SW 1271 (cell line): ENCODE measurements at places on chromosomes 16 and 17.
A peak's percentile ranks its signal among the peaks of the same experiment; 100 is the strongest.

DNA sequence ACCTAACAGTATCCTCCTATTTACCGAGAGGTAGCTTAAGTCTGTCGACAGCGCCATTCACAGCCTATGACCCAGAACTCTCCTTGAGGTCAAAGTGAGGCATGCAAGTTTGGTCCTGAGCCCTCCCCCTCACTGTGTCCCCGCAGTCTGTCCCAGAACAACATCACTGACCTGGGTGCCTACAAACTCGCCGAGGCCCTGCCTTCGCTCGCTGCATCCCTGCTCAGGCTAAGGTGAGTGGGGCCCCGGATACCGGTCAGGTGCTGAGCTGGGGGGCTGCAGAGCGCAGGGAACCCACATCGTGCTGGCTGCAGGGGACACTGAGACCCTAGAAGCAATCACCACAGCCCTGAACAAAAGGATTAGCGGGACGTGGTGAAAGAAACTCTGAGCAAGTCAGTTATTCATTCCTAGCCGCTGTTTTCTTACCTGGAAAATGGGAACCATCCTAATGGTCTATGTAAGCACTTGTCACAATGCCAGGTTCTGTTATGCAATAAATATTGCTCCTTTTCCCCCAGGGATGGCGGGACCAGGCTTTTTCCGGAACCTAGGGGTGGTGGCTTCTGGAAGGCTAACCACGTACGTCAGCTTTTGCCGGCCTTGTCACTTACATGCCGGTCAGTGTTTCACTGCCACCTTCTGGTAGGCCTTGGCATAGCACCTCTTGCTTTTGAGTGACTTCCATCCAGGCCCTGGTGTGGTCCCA, 23.8 kb downstream of the DEXI start:
- DNase-seq: peak; percentile 60

DNA sequence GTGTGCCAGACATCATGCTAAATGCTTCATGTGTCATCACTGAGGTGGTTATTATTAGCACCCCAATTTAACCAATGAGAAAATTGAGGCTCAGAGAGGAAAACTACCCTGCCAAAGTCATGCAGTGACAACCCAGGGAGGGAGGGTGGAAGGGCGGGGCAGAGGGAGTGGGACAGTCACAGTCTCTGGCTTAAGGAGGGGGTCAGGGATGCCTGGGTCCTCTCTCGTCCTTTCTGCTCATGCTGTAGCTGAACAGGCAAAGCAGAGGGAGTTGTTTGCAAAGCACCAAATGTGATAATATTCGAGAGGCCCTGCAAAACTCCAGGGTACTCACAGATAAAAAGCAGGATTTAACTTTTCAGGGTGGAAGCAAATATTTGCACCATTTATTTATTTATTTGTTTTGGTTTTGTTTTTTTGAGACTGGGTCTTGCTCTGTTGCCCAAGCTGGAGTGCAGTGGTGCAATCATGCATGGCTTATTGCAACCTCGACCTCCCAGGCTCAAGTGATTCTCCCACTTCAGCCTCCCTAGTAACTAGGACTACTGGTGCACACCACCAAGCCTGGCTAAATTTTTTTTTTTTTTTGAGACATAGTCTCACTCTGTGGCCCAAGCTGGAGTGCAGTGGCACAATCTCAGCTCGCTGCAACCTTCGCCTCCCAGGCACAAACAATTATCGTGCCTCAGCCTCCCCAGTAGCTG, 47.9 kb upstream of the NKD1 start:
- no peak for DNase-seq

- DNase-seq: no peak
Observed at GRCh38 chr16:14325502-14326401, 254.6 kb downstream of the MRTFB start.

DNA sequence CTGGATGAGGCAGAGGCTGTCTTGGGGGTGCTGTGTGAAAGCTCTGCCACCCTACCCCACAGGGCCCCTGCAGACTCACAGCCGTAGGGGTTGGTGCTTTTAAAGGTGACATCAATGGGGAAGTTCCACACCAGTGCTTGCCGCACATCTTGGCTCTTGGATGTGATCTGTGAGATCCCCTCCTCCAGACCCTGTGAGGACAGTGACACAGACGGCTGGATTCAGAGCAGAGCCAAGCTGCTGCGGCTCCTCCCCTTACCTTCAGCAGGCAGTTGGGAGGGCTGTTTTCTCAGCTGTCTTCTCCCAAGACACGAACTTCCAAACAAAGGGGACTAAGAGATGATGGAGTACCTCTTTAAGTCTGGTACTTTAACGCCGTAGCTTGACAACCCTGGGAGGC, 4.8 kb downstream of the B9D1 start:
- no peak for DNase-seq

DNA sequence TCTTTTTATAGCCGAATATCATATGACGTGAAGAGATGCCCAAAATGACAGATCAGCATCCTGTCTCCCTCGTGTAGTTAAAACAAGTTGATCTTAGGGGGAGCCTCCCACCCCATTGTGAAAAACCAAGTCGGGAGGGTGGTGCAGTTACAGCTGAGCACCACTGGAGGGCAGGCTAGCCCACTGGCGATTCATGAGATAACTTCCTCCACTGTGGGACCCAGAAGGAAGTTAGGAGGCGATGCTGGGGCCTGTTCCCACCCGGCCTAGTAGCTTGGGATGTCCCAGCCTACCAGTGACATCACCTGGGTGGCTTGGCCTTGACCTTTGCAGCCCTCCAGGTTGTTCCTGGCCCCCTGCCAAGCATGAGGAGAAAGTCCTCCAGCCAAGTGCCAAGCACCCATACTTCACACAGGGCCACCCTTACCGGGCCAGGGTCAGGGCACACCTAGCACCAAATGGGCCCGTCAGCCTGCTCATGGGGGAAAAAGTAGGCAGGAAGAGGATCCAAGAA, 8.1 kb upstream of the CPNE2 start:
- DNase-seq: peak; percentile 52

- DNase-seq: no peak
Observed at GRCh38 chr17:11742886-11743285, 144.6 kb downstream of the DNAH9 start.

GRCh38 chr17:20089756-20090547, 80.8 kb downstream of the SPECC1 start:
- no peak for DNase-seq

- no peak for DNase-seq
Observed at GRCh38 chr16:84588991-84589390, 28.9 kb downstream of the COTL1 start.

DNA sequence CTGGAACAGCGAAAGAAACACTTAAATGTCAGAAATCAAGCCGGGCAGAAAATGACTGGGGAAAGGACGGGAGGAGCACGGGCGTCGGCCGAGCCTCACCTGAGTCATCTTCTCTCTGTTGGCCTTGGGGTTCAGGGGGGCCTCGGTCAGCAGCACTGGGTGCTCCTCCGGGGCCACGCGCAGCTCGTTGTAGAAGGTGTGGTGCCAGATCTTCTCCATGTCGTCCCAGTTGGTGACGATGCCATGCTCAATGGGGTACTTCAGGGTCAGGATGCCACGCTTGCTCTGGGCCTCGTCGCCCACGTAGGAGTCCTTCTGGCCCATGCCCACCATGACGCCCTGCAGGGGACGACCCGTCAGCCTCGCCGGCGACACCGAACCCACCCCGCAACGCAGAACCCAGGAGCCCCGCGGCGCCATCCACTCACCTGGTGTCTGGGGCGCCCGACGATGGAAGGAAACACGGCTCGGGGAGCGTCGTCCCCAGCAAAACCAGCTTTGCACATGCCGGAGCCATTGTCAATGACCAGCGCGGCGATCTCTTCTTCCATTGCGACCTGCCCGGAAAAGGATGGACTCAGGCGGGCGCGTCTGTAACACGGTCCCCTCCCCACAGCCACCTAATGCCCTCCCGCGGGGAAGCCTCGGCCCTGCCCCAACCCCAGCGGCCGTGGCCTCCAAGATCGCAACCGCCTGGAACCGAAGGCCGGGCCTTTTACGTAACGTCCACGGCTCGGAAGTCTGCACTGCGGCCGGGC, 616 bp downstream of the ACTG1 start:
- DNase-seq: no peak

GRCh38 chr16:8649829-8650554, 24.4 kb upstream of the ABAT start:
- DNase-seq: no peak

DNA sequence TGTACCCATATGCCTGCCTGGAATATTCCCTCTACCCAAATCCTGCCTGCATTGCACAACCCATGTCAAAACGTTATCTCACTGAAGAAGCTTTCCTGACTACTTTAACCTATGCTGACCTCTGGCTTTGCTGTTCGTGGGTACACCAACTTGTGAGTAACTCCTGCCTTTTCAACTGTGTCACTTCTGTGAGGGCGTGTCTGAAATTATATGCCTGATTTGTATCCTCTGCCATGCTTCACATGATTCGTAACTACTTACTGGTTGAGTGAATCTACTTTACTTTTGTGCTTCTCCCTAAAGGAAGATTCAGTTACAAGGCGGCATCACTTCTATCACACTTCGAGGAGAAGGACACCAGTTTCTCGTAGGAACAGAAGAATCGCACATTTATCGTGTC, 33.3 kb upstream of the USP43 start:
- no peak for DNase-seq

DNA sequence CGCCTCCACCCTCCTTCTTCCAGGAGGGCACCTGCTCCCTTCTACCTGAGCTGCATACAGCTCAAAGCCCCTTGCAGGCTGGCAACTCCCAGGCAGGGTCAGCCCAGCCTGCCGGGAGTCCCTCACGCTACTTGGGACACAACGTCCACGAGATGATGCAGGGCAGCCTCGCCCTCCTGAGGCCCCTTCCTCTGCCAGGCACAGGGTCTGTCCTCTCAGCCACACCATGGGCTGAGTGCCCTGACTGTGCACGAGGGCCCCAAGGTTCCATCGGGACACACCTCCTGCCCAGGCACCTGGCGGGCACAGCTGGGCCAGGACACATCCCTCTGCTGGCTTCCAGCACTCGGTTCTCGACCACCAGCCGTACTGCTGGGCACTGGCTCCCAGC, 30.9 kb upstream of the ZC3H18 start:
- DNase-seq: no peak

- no peak for DNase-seq
Observed at GRCh38 chr17:78355045-78355641, 4.7 kb downstream of the SOCS3 start.

DNA sequence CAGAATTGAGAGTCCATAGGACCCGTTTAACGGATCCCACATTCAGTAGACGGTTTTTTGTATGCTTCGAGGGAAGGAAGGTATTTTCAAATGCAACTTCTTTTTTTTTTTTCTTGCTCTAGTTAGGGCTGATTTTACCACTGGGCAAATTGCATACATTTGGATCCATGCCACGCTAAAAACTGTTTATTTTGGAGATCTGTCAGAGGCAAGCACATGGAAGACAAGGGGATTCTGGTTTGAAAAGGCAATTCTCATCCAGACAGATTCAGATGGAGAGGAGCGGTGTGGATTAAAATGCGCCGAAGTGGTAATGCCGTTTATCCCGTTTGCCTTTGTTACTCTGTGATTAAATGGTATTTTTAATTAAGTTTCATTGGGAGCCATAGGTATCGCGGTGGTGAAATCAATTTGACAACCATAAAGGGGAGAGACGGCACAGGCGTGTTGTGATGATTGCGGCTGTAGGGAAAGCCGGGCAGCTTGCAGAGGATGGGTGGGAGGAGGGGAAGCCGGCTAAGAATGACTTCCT, 170.4 kb downstream of the IRX3 start:
- no peak for DNase-seq

- no peak for DNase-seq
Observed at GRCh38 chr16:35572186-35572585, 2112.8 kb downstream of the TP53TG3F start.

DNA sequence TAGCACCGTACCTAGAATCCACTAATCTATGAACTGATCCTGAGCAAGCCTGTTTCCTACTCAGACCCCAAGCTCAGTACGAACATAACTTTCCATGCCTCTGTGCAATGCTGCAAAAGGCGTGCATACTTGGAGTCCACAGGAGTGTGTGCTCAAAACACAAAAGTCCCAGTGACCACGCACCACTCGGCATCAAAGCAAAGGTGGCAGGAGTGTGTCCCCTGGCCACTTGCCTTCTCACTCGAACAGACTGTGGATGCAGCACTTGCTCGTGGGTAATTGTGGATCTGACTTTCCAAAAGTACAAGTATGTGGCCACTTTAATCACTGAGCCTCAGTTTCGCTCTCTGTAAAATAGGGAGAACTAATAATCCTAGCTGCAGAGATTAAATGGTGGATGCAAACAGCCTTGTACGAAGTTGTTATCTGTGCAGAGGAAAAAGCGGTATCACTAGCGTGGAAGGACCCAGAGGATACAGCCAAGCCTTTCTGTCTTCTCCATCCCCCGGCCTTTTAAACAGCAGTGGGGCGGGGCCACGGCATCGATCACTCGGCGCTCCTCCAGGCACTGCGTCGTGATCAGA, 311 bp upstream of the KDM8 start:
- DNase-seq: no peak

DNA sequence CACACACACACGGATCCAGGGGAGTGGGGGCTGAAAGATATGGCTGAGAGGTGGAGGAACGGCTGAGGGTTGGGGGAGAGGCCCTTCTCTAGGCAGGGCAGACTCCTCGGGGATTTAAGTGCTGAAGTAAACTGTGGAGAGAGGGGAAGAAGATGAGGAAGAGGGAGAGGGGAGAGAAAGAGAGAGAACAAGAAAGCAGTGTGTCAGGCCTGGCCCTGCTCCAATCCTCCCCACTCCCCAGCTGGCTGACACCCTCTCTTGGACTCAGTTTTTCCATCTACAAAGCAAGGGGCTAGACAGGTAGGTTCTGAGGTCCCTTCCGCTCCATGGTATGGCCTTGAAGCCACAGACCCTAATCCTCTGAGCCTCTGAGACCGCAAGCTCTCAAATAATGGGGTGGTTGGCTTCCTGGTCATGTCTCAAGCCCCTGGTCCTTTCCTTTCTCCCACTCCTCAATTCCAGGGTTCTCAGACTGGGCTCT, 2.0 kb downstream of the VAMP2 start:
- DNase-seq: no peak

- DNase-seq: no peak
Observed at GRCh38 chr16:80403894-80404293, 136.9 kb upstream of the DYNLRB2 start.

DNA sequence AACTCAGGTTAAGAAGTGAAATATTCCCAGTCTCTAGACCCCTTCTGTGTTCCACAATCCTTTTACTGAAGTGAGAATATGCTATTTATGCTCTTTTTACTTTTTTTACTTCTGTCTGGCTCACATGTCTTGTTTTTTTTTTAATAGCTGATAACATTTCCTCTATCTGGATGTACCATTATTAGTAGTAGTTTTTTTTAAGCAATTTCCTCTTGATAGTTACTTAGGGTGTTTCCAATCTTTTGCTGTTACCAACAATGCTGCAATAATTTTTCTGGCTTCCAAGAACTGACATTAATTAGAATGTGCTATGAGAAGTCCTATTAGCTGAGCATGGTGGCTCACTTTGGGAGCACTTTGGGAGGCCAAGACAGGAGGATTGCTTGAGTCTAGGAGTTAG, 32.0 kb downstream of the KSR1 start:
- DNase-seq: no peak

GRCh38 chr17:33106525-33107165, 115.0 kb downstream of the SPACA3 start:
- no peak for DNase-seq

DNA sequence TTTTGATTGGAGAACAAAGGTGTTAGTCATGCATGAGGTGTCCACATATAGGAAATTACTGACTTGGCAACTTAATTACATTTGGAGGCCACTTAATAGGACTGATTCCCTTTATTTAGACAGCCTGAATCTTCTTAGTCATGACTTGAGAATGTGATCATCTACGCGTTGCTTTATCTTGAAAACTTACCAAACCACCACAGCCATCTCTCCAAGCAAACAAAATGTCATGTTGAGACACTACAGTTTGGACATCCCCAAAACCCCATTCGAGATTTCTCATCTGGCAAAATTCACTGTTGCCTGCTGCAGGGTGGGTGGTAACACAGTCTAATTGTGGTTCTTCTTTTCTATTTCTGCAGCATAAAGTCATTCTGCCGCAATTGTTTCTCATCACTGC, 176.5 kb upstream of the CDH5 start:
- no peak for DNase-seq
